NAMALWA (cell line): ENCODE measurements at places on chromosomes 6 and 20.

GRCh38 chr6:43215066-43215465 is 14.2 kb downstream of the DNPH1 start:
- no peak for DNase-seq

- no peak for DNase-seq
These were observed 22.1 kb upstream of the ADGRF1 start for GRCh38 chr6:47064274-47064673.

GRCh38 chr6:45712786-45713185 is 302.9 kb downstream of the CLIC5 start:
- DNase-seq, result no peak

DNA sequence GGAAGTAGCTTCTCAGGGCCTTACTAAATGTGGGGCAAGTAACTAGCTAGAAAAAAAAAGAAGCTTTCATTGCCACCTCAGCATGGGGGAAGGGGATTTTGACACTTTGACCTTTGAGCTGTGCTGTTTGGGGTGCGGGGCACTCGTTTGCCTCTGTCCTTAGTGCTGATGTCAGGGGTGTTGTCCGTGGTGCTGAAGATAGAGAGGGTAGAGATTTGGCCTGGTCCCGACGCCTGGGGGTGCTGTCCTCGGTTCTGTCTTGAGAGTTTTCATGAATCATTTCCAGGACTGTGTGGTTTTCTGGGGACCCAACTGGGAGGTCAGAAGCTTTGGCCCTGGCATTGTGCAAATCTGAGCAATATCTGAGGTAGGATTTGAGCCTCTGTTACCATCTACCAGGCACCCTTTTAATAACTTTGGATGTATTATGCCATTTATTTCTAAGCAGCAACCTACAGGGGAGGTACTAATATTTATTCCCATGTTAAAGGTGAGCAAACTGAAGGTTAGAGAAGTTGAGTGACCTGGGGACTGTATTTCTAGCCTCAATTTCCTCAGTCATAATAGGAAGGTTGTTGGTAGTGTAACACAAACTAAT is 78.0 kb downstream of the DLGAP4 start:
- peak; percentile 76 for DNase-seq

GRCh38 chr20:19249106-19249879 is 36.9 kb downstream of the SLC24A3 start:
- DNase-seq, result peak; percentile 6

- no peak for DNase-seq
These were observed 456.9 kb upstream of the MAP3K7 start for GRCh38 chr6:91043751-91044150.

- DNase-seq, result no peak
These were observed 149.4 kb upstream of the SNX9 start for GRCh38 chr6:157673596-157673995.

GRCh38 chr6:10685092-10685915 is 9.1 kb downstream of the C6orf52 start:
- no peak for DNase-seq

GRCh38 chr6:35296931-35297600 is 552 bp upstream of the DEF6 start:
- no peak for DNase-seq

DNA sequence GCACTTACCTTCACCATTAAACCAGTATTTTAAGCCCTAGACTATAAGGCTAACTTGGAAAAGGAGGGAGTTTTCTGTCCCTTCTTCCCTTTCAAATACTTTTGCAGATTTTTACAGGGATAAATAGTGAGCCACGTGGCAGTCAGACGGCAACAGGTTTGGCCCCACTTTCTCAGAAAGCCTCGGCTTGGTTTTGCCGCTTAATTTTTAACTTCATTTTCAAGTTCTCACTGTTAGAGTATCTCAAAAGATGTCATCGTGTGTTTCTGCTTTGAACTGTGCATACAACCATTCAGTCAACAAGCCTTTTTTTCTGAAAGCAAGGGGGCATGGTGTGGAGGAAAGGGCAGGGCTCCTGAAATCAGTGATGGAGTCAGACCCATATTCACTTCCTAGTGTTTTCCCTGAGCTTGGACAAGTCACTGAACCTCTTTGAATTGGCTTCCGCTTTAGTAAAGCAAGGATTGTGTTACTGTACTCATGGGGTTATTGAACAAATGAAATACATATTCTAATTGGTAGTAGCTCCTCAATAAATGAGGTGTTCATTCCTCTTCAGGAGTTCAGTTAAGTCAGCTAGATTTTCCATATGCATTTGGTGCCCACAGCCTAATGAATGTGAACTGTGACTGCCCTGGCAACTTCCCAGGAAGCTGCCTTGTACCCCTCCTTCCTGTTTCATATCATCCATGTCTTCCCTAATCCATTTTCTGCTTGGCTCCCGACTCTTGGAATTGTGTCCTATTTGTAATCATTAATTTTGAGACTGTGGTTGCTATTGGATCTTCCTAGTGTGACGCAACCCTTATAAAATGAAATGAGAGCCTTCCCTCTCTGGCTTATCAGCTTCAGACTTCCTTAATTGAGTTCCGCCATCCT is at the start of gene SLC17A2:
TSS of gene SLC17A2 (minus strand) at position 160 of the 879 bp plus-strand sequence. CDS start 4,895 bp downstream, outside the sequence.
- no peak for DNase-seq

- no peak for DNase-seq
These were observed 76.9 kb downstream of the NOL4L start for GRCh38 chr20:32507998-32508774.

GRCh38 chr20:24631173-24631505 is 161.7 kb downstream of the SYNDIG1 start:
- no peak for DNase-seq

- peak; percentile 43 for DNase-seq
These were observed 55.5 kb downstream of the B3GAT2 start for GRCh38 chr6:70901324-70901723.

DNA sequence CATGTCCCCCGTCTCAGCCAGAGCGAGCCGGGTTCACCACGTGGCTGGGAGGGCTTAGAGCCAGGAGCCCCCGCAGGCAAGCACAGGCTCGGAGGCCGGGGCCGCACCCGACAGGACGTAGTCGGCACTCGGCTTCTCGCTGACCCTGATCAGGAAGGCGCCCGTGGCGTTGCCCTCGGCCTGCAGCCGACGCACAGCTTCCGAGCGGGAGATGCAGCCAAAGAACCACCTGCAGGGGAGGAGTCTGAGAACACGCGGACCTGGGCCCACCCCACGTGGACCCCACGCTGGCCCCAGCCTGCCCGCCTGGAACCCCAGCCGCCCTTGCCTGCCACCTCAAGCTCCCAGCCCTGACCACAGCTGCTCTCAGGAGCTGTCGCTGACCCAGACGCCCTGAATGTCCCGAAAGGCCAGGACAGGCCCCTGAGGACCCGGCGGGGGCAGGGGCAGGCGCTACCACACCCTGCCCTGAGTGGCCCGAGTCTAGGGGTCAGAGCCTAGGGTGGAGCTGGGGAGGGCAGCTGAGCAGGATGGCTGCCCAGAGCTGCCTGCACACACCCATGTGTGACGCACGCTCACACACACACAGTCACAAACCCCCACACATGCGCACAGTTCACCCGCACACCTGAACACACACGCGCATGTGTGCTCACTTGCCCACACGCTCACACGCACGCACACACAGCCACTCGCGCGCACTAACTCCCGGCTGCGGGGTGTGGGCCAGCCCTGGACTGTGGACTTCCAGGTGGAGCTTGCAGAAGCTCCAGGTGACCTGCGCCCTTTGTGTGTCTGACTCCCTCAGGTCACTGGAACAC is 2.1 kb downstream of the PTK6 start:
- no peak for DNase-seq

DNA sequence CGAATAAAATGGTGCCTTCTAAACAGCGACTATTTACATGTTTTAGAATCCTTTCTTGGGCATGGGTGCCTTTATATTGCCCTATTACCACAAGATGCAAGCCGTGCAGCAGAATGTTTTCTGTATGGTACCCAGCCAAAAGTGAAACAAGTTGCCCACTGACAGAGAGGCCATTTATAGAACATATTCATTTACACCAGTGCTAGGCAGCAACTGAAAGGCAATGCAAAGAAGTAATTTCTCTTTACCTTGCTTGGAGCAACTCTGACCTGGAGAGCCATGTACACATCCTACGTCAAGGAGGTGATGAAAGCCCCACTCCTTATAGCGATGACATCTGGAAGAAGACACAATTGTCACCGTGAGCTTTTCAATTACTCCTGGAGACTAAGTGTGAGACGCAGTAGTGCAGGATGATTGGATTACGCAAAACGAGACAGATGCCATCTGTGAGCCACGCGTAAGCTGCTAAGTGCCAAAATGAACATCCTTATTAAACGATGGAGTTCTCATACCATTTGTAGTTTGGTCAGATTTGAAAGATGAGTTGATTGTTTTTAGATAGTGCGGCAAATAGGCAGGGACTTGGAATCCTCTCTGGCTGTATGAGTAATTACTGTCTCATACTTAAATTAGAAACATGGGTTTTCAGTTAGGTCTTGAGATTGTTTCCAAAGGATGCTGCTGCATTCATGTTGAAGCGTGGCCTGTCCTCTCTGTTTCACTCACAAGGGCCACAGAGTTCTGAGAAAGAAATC is at the start of gene TMEM244:
TSS of gene TMEM244 (minus strand) at position 408 of the 758 bp plus-strand sequence. CDS start at position 281, 127 bp downstream.
- DNase-seq, result peak; percentile 12

- no peak for DNase-seq
These were observed 764.8 kb upstream of the ADGRB3 start for GRCh38 chr6:67870321-67870720.

GRCh38 chr6:43970068-43970912 is 157.0 kb downstream of the MRPL14 start:
- DNase-seq, result no peak

- peak; percentile 78 for DNase-seq
These were observed 2.0 kb upstream of the PLCG1 start for GRCh38 chr20:41135187-41135887.

DNA sequence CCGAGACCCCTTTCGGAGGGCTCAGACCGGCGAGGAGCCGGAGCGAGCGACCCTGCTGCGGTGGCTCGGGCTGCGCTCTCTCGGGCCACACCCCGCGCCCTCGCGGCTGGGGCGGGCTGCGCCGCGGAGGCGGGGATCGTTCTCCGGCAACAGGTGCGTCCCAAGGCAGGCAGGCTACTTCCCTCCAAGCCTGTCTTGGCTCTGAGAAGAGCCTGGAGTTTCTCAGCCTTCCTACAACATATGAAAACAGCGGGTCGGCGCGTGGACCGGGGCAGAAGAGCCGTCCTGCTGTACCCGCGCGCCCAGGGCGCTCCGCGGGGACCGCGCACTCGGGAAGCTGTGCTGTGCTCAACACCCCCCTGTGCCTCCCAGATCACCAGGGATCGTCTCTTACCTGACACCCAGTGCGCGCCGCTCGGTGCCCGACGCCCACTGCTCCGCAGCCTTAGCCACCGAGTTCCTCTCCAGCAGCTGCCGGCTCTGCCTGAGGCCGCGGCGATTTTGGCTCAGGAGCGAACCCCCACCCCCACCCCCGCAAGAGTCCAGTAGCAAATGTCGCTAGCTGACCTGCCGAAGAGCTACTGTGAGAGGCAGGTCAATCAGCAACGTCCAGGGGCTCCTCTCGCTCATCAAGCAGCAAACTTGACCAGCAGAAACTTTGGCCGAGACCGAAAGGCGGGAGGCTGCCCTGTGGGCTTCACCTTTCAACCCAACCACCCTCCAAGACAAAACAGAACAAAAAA is 3.7 kb upstream of the OLIG3 start:
- DNase-seq, result no peak

GRCh38 chr6:111527367-111527766 is 44.3 kb upstream of the REV3L start:
- DNase-seq, result no peak

DNA sequence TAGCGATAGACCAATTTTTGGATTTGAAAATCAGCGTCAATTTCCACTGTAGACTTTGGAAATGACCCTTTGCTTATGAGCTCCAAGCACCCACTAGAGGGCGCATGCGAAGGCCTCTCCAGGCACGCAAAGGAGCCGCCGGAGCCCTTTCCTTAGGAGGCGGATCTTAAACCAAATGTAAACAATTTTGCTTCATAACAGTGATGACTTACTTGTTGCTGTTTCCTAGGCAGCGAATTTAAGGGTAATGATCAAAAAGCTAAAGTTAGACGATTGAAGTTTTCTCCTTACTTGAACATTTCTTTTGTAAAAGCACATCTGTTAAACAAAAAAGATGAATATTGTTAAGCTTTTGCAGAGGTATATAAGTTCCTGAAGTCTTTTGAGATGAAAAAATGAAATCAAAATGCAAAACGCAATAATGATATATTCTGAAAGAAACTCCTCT is 29.2 kb upstream of the EXOC2 start:
- DNase-seq, result peak; percentile 79

DNA sequence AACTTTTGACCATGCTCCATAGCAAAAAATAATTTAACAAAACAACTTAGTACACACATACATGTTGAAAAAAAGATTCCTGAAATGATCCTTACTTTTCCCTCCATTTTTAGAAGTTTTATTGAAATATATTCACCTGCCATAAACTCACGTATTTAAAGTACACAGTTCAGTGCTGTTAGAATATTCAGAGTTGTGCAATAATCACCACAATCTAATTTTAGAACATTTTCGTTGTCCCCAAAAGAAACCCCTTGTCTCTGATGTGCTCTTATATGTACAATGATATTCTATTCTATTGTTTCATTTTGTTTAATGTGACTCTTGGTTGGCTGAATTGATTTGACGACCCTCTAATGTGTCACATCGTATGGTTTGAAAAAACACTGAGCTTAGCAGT is 15.9 kb downstream of the ROS1 start:
- no peak for DNase-seq

DNA sequence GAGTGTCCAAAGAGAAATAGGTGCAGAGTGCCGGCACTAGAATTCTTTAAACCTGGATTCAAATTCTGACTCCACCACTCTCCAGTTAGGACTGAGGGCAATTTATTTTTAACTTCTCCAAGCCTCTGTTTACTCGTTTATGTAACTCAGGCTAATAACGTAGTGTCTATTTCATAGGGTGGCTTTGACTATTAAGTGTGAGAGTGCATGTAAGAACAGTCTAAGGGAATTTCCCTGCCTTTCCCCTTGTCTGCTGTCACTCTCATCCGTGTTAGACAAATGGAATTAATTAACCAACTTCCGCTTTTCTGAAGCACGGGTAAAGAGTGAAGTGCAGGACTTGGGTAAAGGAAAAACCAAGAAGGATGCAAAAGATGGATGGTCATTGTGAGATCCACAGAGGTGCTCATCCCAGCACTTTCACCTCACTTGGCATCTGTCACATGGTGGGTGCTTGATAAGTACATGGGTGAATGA is 4.1 kb upstream of the ZKSCAN8 start:
- DNase-seq, result peak; percentile 68

DNA sequence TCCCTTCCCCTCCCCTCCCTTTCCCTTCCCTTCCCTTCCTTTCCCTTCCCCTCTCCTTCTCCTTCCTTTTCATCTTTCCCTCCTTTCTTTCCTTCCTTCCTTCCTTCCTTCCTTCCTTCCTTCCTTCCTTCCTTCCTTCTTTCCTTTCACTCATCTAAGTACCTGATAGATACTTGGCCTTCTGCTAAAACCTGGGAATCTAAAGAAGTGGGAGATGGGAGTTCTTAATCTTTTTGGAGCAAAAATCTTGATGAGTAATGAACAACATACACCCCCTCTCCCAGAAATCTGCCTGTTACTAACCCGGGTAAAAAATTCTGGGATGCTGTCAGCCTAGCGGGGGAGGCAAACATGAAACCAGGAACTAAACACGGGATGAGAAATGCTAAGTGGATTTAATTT is 100.7 kb downstream of the VEGFA start:
- DNase-seq, result no peak

- peak; percentile 7 for DNase-seq
These were observed 23.9 kb downstream of the MAP7 start for GRCh38 chr6:136526196-136526930.

- DNase-seq, result no peak
These were observed 22.5 kb upstream of the PTGIS start for GRCh38 chr20:49590163-49591017.
